ENCODE measurements at places on chromosomes 11 and 22. TPM values are rescaled to one million over a fixed set of nuclear protein-coding genes. Genes with fewer than 3 reads are reported as not detected.
A peak's percentile ranks its signal among the peaks of the same experiment; 100 is the strongest.

DNA sequence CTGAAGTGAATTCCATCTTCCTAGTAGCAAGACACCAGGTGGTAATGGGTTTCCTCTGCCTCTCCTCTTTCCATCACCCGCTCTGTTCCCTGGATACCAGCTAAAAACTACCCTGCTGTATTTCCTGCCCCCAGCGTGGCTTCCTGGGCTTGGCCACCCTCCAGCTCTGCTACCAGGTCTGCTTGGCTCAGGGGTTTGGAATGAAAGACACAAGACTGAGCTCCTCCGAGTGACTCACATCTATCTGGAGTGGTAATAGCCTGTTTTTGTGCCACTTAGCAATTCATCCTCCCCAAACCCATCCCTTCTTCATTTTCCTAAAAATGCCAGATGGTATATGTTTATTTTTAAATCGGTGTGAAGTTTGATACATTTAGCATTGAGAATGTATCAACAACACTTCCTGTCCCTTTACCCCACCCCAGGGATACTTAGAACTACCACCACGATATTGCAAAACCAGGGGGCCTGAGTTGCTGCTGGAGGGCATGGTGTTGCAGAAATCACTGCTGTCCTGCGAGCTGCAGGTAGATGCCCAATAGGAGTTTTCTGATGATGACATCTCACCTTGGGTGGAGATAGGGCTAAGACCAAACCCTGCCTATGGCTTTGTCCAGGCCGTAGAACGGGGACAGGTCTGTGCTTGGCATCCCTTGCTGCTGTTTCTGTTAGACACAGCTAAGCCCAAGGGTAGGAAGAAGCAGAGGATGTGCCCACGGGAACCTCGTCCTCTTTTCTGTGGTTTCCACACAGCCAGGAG, 7.5 kb upstream of the MICAL3 start:
- H3K27me3 ChIP-seq, result peaks cover 25% of the 10 kb centered on the region
- no peaks in the 10 kb centered on the region for H3K36me3 ChIP-seq
- no peak for DNase-seq
- H3K4me3 ChIP-seq, result no peak overlapping the region

- peak overlapping the region; percentile 78 for H3K27ac ChIP-seq
- no peak for DNase-seq
- H3K4me1 ChIP-seq, result peaks cover 1% of the 10 kb centered on the region
- peaks cover 2% of the 10 kb centered on the region for H3K36me3 ChIP-seq
- peaks cover 12% of the 10 kb centered on the region for H3K27me3 ChIP-seq
- no peak overlapping the region for H3K4me3 ChIP-seq
Measured at GRCh38 chr22:44291674-44292360, 20.9 kb downstream of the SHISAL1 start.

DNA sequence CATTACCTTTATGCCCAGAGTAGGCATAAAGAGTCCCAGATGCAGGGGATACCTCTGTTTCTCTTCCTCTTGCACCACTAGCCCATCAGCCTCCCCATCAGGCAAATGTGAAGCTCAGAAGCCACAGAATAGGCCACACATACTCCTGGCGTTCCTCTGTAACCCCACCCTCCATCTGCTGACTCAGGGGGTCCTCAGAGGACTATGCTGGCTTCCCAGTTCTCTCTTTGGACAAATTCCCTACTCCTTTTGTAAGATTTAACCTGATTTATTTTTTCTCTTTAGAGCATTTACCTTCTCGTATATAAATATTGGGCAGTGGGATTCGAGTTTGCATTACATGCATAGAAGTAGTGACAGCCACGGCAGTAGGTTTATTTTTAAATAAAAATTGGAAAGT, 262.3 kb upstream of the CADM1 start:
- DNase-seq, result no peak
- no peak overlapping the region for H3K4me3 ChIP-seq
- no peak overlapping the region for H3K27ac ChIP-seq
- peaks cover 3% of the 10 kb centered on the region for H3K4me1 ChIP-seq
- H3K36me3 ChIP-seq, result no peaks in the 10 kb centered on the region

GRCh38 chr22:29125844-29126243, 53.0 kb downstream of the KREMEN1 start:
- H3K4me1 ChIP-seq, result peaks cover 12% of the 10 kb centered on the region
- H3K4me3 ChIP-seq, result no peak overlapping the region
- DNase-seq, result no peak
- H3K27me3 ChIP-seq, result no peaks in the 10 kb centered on the region

- H3K4me3 ChIP-seq, result no peak overlapping the region
- peaks cover 4% of the 10 kb centered on the region for H3K4me1 ChIP-seq
- peaks cover 2% of the 10 kb centered on the region for H3K36me3 ChIP-seq
- H3K27me3 ChIP-seq, result peaks cover 53% of the 10 kb centered on the region
- no peak for DNase-seq
Measured at GRCh38 chr11:2593393-2593950, 106.3 kb downstream of the KCNQ1OT1 start.

DNA sequence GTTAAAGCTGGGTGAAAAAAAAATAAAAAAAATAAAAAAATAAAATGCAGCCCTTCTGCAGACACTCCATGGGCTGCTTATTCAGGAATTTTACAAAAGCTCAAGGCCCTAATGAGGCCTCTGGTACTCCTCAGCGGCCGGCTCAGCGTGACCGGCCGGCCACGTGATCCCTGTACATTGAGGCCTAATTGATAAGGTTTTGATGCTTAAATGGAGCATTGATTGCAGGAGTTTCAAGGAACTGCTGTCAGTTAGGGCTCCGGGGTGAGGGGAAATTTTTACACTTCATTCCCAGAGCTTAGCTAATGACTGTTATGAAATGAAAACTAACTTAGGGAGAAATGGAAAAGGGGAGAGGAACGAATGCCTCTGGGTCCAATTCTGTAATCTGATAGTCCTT, 368.8 kb upstream of the KIRREL3 start:
- H3K4me3 ChIP-seq, result no peak overlapping the region
- no peak for DNase-seq
- H3K36me3 ChIP-seq, result no peaks in the 10 kb centered on the region
- H3K27ac ChIP-seq, result no peak overlapping the region

Gene OR8D4
- 0.58 TPM for total RNA-seq

DNA sequence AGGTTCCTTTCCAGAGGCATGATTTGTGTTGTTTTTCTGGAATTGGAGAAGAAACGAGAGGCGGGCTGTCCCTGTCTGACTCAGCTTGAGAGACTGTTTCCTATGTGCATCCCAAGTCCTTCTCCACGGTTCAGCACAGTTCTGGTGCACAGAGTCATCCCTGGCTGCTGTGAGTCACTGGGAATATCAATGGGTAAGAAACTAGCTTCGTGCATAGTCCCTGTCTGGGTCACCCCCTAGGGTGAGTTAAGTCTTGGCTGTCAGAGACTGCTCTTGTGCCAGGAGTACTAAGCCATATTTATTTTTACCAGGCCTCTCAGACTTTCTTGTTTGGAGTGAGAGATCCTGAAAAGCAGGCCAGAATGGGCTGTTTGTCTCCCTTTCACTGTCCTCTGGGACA, 2.4 kb upstream of the LRP4 start:
- H3K27me3 ChIP-seq, result peaks cover 33% of the 10 kb centered on the region
- H3K4me1 ChIP-seq, result peaks cover 10% of the 10 kb centered on the region
- no peak overlapping the region for H3K27ac ChIP-seq
- no peak overlapping the region for H3K4me3 ChIP-seq

- peak within 1 kb of the TSS; percentile 61 for H3K4me3 ChIP-seq
- peak within 1 kb of the TSS; percentile 27 for H3K27ac ChIP-seq
- DNase-seq, result peak; percentile 12
- H3K4me1 ChIP-seq, result peaks cover 6% of the 10 kb centered on the region
- H3K36me3 ChIP-seq, result peaks cover 3% of the 10 kb centered on the region
- H3K27me3 ChIP-seq, result peaks cover 3% of the 10 kb centered on the region
Measured at GRCh38 chr11:86374586-86374985, at the start of gene CCDC81. Gene CCDC81 (plus strand): TSS chr11:86374887. CDS start chr11:86375164, 277 bp downstream.

DNA sequence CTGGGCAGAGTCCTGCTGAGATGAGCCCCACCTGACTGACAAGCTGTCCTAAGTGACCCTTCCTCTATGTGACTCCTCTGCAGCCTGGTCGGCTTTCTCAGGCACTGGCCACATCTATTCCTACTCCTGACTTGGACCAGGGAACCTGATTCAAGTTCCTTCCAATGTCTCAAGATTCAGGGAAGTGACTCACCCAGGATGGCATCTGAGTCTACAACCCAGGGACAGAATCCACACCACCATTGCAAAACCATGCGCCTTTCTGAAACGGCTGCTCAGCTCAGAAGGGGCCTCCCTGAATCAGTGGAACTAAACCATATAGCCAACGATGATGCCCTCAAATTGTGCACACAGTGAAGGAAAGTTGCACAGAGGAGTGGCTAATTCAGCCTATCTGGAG, 63.9 kb upstream of the CSNK2A3 start:
- no peak overlapping the region for H3K4me3 ChIP-seq
- H3K36me3 ChIP-seq, result no peaks in the 10 kb centered on the region
- H3K4me1 ChIP-seq, result peaks cover 2% of the 10 kb centered on the region
- no peak for DNase-seq

GRCh38 chr11:73330569-73331093, 22.6 kb downstream of the ARHGEF17 start:
- no peak for DNase-seq
- no peaks in the 10 kb centered on the region for H3K36me3 ChIP-seq
- no peak overlapping the region for H3K4me3 ChIP-seq
- no peaks in the 10 kb centered on the region for H3K27me3 ChIP-seq

DNA sequence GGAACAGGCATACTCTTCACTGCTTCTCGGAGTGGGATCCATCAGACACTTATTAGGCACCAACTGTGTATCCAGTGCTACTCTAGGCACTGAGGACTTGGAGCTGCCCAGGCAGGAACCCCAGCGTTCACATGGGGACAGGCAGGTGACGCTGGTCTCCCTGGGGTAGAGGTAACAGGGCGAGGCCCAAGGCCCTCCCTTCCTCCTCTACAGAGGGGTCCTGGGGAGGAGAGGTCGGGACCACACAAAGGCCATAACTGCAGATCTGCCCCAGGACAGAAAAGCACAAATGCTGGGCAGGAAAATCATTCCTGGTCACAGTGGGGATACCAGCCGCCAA, 262.2 kb downstream of the BRD1 start:
- no peak overlapping the region for H3K4me3 ChIP-seq
- no peak for DNase-seq

GRCh38 chr11:46315783-46316563, 31.3 kb upstream of the DGKZ start:
- H3K27ac ChIP-seq, result no peak overlapping the region
- H3K4me1 ChIP-seq, result no peaks in the 10 kb centered on the region
- no peaks in the 10 kb centered on the region for H3K27me3 ChIP-seq
- H3K4me3 ChIP-seq, result no peak overlapping the region

- H3K4me1 ChIP-seq, result no peaks in the 10 kb centered on the region
- no peaks in the 10 kb centered on the region for H3K27me3 ChIP-seq
- H3K4me3 ChIP-seq, result no peak overlapping the region
- no peak overlapping the region for H3K27ac ChIP-seq
- no peak for DNase-seq
Measured at GRCh38 chr11:1949302-1949701, 2.2 kb downstream of the MRPL23 start.

Gene TBCEL
- total RNA-seq, result 28.9 TPM

DNA sequence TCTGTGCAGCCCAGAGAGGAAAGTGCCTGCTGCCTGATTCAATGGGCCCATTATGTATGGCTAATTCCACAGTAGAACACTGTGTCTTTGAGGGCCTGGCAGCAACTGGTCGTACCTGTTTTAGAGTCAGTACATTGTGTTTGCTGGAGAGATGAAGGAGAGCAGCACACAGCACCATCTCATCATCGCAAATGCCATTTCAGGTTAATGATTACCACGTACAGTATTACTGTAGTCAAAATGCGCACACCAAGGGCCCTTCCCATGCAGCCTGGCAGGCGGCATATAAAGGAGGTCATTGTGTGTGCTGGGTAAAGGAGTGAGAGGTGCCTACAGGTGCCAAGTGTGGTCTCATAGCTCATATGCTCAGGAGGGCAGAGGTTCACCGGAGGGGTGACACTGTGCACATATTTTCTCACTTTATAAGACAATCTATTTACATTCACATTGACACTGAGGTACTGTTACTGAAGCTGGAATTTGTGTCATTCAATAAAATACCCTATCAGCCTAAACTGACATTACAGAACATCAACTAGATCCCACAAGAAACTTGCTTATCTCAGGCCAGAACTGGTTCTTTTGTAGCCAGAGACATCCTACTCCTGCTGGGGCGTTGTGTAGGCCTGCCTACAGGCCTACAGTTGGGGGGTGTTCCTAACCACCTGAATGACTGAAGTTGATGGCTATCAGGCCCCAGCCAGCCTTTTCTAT, 90.4 kb downstream of the APIP start:
- peaks cover 18% of the 10 kb centered on the region for H3K36me3 ChIP-seq
- DNase-seq, result no peak
- H3K27me3 ChIP-seq, result no peaks in the 10 kb centered on the region
- H3K4me3 ChIP-seq, result no peak overlapping the region

Gene MMP13
- total RNA-seq, result not detected

DNA sequence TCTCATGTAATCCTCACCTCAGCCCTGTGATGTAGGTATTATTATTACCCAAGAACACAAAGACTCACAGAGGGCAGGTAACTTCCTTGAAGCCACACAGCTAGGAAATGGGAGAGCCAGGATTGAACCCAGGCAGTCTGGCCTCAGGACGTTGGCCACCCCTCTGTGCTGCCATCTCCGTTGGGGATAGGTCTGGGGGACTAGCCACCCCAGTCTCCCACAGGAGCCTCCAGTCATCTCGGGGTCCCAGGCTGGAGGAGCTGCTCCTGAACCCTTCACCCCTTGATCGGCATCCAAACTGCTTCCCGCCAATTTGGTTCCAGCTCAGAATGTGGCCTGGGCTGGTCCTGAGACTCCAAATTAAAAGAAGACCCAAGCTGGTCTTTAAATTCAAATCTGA, 10.4 kb upstream of the TCF20 start:
- H3K27me3 ChIP-seq, result peaks cover 52% of the 10 kb centered on the region
- H3K36me3 ChIP-seq, result peaks cover 5% of the 10 kb centered on the region
- no peak for DNase-seq
- no peak overlapping the region for H3K4me3 ChIP-seq

- no peak for DNase-seq
- no peak overlapping the region for H3K4me3 ChIP-seq
- H3K27ac ChIP-seq, result no peak overlapping the region
- H3K36me3 ChIP-seq, result peaks cover 1% of the 10 kb centered on the region
- H3K27me3 ChIP-seq, result no peaks in the 10 kb centered on the region
Measured at GRCh38 chr11:115453693-115454490, 50.3 kb downstream of the CADM1 start.

Measured in progenitor cell of endocrine pancreas (in vitro differentiated cells).